ENCODE measurements at places on chromosomes 7 and 10. TPM values are rescaled to one million over a fixed set of nuclear protein-coding genes. Genes with fewer than 3 reads are reported as not detected.

NODAL gene
- not detected for total RNA-seq

LIPF gene
- total RNA-seq = not detected

PRRT4 gene
- 0.19 TPM for total RNA-seq

CLIP2 gene
- 15.4 TPM for total RNA-seq

PPP1R17 gene
- total RNA-seq = not detected

MUC3A gene
- total RNA-seq = 12.4 TPM

ARMC10 gene
- 43.1 TPM for total RNA-seq

CPA2 gene
- not detected for total RNA-seq

BTBD16 gene
- total RNA-seq = 0.44 TPM

MRLN gene
- not detected for total RNA-seq

TSPAN12 gene
- 0.49 TPM for total RNA-seq

SEMA3A gene
- total RNA-seq = 6.3 TPM
